Natural killer cell treated with Interleukin-12 subunit alpha and Interleukin-12 subunit beta and Interleukin-15 and Interleukin-18, amount 100 ng/mL, for 72 hours (primary cell): ENCODE measurements at places on chromosomes 1 and 21.

DNA sequence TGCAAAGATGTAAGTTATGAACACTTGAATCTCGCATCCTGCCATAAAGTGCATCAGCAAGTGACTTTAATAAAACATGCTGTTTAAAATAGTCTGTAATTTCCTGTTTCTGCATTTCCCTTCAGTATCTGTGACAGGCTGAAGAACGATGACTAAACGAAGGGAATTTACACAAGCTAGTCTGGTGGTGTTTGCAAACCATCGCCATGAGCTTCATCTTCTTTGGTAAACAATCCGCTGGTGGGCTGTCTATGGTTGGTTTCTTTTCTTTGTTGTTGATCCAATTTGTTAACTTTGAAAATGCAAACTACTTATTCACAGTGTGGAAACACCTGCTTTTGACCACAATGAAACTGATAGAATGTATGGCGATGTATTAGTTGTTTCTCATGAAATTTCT, 13.9 kb downstream of the SERTAD4 start:
- peaks cover 9% of the 10 kb centered on the region for H3K4me1 ChIP-seq
- no peak overlapping the region for H3K27ac ChIP-seq
- H3K36me3 ChIP-seq: no peaks in the 10 kb centered on the region
- peaks cover 60% of the 10 kb centered on the region for H3K27me3 ChIP-seq
- no peak overlapping the region for H3K4me3 ChIP-seq
- no peak for DNase-seq

DNA sequence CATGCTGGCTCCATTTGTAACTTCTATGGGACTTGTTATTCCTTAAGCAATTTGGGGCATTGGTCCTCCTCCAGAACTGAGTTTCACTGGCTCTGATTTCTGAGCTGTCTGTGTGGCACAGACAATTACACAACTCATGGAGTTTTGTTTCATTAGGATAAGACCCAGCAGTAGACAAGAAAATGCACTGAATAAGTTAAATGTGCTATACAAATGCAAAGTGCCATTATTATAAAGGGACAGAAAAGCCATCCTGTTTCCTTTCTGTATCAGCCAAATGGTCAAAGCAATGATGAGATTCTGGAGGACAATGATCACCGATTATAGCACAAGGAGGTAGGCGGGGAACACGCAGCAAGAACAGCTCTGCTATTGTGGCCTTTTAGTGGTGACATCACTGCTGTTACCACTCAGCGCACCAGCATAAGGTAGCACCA, 81.9 kb downstream of the CNIH3 start:
- no peak overlapping the region for H3K27ac ChIP-seq
- H3K27me3 ChIP-seq: peaks cover 4% of the 10 kb centered on the region
- H3K4me3 ChIP-seq: no peak overlapping the region
- H3K36me3 ChIP-seq: no peaks in the 10 kb centered on the region
- DNase-seq: no peak

DNA sequence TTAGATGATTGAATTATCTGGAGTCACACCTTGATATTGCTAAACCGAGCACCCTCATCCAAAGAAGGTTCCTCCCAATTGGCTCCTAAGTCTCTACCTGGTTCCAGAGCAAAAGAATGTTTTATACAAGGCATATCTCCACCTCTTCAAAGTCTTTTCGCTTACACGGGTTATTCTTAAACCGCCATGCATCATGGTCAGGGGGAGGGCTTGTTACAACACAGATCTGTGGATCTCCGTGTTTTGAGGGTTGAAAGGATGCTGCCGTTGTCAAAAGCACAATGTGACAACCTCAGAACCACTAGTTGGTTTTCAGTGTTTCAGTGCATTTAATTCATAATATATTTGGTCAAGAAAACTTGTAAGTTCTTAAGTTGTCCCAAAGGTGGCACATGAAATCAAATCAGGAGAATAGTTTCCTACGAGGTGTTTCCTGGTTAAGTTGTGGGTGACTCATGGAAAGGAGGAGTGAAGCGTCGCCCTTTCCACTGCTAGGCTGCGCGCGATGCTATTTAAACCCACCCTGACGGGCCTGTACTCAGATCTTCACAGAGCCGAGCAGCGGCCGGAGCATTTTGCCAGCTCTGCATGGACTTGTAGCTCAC, 1531.6 kb upstream of the TPTE start:
- H3K36me3 ChIP-seq: peaks cover 42% of the 10 kb centered on the region
- no peak overlapping the region for H3K4me3 ChIP-seq
- DNase-seq: no peak
- H3K27me3 ChIP-seq: no peaks in the 10 kb centered on the region
- no peak overlapping the region for H3K27ac ChIP-seq
- no peaks in the 10 kb centered on the region for H3K4me1 ChIP-seq

- no peak for DNase-seq
- peaks cover 66% of the 10 kb centered on the region for H3K4me1 ChIP-seq
- H3K27ac ChIP-seq: peak overlapping the region; percentile 98
Measured at GRCh38 chr1:203661572-203661971, 34.9 kb downstream of the ATP2B4 start.

- no peak overlapping the region for H3K27ac ChIP-seq
- peaks cover 9% of the 10 kb centered on the region for H3K27me3 ChIP-seq
- DNase-seq: no peak
- peak overlapping the region; percentile 18 for H3K4me3 ChIP-seq
- H3K36me3 ChIP-seq: peaks cover 13% of the 10 kb centered on the region
Measured at GRCh38 chr1:205477759-205478247, 22.0 kb upstream of the BLACAT1 start.

DNA sequence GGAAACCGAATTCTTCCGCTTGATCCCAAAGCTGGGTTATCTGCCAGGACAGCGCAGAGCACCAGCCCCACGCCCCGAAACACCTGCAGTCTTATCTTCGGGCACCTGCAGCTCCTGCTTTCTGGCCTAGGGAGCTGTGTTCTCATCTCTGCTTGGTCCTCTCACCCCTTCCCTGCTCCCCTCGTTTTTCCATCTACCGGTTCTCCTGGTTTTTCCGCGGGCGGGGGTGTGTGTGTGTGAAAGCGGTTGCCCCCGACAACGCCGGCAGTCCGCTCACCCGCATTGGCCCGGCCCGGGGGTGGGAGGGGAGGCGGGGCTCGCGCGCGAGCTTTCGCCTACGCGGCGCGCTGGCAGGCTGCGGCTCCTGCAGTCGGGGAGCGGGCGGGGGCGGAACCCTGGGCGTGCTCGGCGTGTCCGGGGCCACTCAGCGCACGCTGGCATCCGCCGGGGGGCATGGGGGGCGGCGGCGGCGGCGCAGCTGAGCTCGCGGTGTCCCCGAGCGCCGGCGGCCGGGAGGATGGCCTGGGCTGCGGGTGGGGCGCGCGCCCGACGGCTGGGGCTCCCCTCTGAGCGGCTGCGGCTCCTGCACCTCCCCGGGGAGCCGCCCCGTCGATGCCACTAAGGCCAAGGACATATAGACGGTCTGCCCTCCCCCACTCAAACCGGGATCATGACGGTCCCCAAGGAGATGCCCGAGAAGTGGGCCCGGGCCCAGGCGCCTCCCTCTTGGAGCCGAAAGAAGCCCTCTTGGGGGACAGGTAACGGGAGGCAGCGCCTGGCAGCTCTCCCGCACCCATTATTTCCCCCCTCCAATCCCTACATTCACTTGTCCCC, 3.2 kb downstream of the ATP8B2 start:
- H3K27ac ChIP-seq: peak overlapping the region; percentile 23
- peaks cover 44% of the 10 kb centered on the region for H3K4me1 ChIP-seq
- peak overlapping the region; percentile 82 for H3K4me3 ChIP-seq
- H3K27me3 ChIP-seq: no peaks in the 10 kb centered on the region
- peak; percentile 95 for DNase-seq
- H3K36me3 ChIP-seq: peaks cover 8% of the 10 kb centered on the region

DNA sequence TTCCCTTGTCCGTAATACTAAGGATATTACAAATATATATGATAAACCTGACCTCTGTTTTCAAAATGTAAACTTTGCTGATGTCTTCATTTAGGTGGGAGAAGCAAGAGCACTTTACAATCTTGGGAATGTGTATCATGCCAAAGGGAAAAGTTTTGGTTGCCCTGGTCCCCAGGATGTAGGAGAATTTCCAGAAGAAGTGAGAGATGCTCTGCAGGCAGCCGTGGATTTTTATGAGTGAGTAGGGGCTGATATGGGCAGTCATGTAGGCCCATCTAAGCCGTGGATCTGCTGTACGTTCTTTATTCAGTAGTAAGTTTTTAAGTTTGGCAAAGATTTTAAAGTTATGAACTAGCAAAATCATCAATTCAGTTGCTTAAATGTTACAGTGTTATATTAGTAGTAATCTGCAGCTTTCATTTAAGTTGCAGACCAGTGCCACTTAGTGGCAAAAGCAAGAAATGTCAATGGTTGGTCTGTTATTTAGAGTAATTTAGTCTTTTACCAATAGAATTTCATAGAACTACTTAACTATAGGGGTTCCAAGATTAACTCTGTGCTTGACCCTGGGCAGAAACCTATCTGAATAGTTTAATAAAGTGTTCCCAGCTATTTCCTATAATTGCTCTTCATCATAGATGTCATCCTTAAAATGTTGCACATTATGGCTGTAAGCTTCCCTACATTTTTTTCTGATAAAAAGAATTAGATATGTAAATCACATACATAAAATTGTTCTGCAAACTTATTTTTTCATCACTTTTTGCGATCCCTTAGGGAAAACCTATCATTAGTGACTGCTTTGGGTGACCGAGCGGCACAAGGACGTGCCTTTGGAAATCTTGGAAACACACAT, 21.3 kb downstream of the GPSM2 start:
- no peaks in the 10 kb centered on the region for H3K27me3 ChIP-seq
- H3K27ac ChIP-seq: no peak overlapping the region
- H3K36me3 ChIP-seq: no peaks in the 10 kb centered on the region
- no peaks in the 10 kb centered on the region for H3K4me1 ChIP-seq
- DNase-seq: no peak
- no peak overlapping the region for H3K4me3 ChIP-seq

DNA sequence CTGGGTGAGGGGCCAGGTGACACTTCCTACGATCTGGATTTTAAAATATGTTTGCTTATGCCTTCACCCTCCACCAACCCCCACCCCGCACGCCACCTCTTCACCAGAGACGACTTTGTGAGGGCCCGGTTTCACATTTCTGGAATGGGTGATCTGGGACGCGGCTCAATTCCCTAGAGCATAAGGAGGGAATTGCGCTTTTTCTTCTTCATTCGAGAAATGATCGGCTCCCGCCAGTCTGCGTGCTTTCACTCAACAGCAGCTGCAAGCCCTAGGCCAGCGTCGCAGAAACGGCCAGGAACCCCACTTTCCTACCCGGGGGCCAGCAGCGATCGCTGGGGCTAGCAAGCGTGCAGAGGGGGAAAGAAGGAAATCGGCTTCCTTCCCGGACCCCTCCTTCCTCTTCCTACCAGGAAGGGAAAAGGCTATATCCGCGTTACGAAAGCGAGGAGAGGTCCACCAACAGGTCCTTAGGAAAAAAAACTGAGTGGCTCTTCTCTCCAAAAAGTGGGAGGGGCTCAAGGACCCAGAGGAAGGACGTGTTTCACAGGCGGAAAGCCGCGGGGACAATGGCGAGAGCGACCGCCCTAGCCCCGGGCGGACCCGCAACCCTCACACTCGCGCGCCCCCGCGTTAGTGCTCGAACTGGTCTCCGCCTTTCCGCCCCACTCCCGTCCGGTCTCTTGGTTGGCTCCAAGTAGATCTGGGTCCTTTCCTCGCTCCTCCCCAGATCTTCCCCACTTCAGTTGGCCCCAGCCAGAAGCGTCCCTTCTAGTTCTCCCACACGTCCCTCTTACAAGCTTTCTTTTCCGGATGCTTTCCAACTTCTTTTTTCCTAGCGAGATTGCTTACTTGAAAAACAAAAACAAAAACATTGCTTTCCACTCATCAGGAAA, 1.1 kb upstream of the ADAMTS1 start:
- peaks cover 37% of the 10 kb centered on the region for H3K4me1 ChIP-seq
- DNase-seq: peak; percentile 72
- peaks cover 21% of the 10 kb centered on the region for H3K36me3 ChIP-seq
- H3K27ac ChIP-seq: peak overlapping the region; percentile 87

DNA sequence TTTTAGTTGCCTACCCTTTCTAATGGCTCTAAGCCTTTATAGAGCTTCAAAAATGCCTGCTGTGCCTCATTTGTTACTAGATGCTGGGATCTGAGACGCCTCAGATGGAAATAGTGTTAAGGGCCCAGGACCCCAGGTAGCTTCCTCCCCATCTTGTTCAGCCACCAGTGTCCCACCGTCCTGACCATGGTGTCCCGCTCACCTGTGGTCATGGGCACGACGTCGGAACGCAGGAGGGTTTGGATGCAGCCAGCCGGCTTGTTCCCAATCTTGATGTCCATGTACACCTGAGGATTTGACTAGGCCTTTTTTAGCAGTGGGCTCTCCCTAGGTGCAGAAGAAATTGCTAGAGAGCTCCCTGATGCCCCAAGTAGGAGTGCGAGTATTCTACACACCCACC, 31.1 kb downstream of the PABPC4 start:
- H3K27me3 ChIP-seq: no peaks in the 10 kb centered on the region
- no peak overlapping the region for H3K27ac ChIP-seq
- H3K4me1 ChIP-seq: no peaks in the 10 kb centered on the region

DNA sequence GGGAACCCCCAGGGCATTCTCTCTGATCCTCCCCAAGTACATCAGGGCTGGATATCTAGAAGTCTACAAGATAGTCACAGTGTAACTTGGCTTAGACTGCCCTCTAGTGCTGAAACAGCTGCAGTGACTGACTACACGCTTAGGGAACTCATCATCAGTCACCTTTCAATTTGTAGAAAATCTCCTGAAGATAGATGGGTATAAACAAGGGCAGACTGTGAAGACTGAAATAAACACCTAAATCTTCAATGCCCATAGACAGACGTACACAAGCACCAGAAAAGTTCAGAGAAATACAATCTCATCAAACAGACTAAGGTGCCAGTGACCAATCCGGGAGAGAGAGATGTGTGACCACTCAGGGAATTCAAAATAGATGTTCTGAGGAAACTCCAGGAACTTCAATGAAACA, 46.6 kb downstream of the PACC1 start:
- peaks cover 7% of the 10 kb centered on the region for H3K4me1 ChIP-seq
- H3K27ac ChIP-seq: peak overlapping the region; percentile 10
- no peaks in the 10 kb centered on the region for H3K27me3 ChIP-seq
- peak; percentile 74 for DNase-seq

DNA sequence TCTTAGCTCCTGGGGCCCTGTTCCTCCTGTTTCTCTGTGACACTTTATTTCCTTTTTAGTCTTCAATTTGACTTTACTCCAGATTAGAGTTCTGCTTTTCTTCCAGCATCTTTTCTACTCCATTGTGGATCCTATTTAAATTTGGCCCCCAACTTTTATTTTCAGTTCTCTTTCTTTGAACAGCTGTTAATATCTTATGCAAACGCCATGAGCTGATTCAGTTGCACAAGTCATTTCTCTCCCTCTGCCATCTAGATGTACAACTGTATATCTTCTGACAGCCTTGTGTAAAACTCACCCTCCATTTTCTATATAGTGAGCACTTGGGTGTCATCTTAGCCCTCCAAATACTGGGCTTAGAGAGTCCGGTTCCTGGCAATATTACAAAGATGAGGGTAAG, 42.2 kb downstream of the SPATA17 start:
- no peak for DNase-seq
- H3K27me3 ChIP-seq: no peaks in the 10 kb centered on the region
- H3K4me3 ChIP-seq: no peak overlapping the region
- no peaks in the 10 kb centered on the region for H3K4me1 ChIP-seq
- H3K27ac ChIP-seq: no peak overlapping the region

- no peak overlapping the region for H3K4me3 ChIP-seq
- DNase-seq: no peak
- H3K4me1 ChIP-seq: no peaks in the 10 kb centered on the region
- H3K27ac ChIP-seq: no peak overlapping the region
- H3K36me3 ChIP-seq: no peaks in the 10 kb centered on the region
- peaks cover 12% of the 10 kb centered on the region for H3K27me3 ChIP-seq
Measured at GRCh38 chr1:56898005-56898373, 43.4 kb downstream of the C8A start.

GRCh38 chr1:34292472-34292871, 115.8 kb downstream of the C1orf94 start:
- H3K4me1 ChIP-seq: no peaks in the 10 kb centered on the region
- DNase-seq: no peak
- no peaks in the 10 kb centered on the region for H3K36me3 ChIP-seq
- peaks cover 9% of the 10 kb centered on the region for H3K27me3 ChIP-seq
- no peak overlapping the region for H3K4me3 ChIP-seq
